ENCODE measurements at places on chromosomes 6 and 20.

DNA sequence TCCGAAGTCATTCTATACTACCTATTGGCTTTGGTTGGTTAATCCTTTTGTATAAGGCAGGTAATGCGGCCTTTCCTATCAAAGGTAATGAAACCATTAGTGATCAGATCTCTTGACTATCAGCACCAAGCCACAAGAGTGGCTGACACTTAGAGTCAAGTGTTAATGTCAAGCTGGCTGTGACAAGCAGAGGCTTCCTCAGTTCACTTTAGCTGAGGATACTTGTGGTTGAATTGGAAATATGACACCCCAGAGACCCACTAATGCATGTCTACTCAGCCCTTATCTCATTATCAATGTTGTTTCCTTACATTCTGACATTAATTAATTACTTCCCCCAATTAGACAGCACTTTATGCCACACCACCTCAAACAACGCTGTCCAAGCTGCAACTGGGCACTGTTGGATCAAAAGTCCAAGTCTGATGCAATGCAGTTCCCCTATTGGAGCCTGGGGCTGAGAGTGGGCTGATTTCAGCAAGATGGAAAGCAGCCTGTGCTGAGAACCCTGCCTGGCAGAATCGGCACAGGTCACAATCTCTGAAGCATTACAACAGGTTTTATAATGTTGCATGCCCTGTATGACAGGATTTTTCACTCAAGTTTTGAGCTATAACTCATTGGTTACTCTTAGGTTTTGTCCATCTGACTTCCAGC is 273.5 kb downstream of the COL12A1 start:
- DNase-seq, result no peak

DNA sequence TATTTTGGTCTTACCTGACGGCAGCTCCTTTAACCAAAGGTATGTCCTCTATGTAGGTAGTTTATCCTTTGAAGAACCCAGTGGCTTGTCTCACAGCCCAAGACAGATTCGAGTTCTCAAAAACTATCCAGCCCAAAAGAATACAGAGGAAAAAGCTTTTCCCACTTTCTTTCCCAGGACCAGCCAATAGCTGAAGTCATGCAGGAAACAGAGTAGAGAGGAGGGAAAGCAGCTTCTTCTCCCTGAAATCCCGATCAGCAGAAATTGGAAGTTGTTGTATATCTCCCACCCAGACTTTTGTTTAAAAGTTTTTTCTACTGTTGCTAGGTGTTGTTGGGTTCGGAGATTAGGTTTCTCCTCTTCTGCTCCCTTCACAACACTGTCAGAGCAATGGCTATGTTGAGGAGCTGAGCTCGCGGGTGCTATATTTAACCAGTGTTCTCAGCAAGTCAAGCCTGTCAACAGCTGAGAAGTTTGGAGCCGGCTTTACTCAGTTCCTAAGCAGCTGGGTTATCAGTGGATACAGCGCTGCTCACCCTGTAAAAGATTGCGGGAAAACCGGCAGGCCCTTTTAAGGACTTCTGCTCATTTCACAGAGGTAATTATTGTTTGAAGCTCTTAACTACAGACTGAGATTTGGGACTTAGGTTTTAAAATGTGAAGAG is at the start of gene FILIP1:
Gene FILIP1, minus strand, starts transcription at position 401 of the 665 bp plus-strand sequence. CDS start 78,828 bp downstream, outside the sequence.
- DNase-seq, result no peak

DNA sequence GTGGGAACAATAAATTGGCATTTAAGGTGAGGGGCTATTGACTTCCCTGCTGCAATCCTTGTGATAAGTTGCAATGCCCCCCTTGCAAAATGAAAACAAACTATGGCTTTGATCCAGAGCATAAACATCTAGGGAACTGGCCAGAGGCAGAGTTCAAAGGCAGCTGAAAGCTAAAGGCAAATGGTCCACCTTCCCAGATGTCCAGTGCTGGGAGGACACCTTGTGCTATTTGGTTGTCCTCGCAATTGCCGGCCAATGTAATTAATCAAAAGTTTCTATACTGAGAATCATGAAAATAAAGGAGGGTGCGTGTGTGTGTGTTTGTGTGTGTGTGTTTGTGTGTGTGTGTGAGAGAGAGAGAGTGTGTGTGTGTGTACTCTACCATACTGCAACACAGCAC is 337.4 kb downstream of the CBLN4 start:
- DNase-seq, result no peak

GRCh38 chr6:45917439-45917838 is 98.2 kb downstream of the CLIC5 start:
- DNase-seq, result no peak

DNA sequence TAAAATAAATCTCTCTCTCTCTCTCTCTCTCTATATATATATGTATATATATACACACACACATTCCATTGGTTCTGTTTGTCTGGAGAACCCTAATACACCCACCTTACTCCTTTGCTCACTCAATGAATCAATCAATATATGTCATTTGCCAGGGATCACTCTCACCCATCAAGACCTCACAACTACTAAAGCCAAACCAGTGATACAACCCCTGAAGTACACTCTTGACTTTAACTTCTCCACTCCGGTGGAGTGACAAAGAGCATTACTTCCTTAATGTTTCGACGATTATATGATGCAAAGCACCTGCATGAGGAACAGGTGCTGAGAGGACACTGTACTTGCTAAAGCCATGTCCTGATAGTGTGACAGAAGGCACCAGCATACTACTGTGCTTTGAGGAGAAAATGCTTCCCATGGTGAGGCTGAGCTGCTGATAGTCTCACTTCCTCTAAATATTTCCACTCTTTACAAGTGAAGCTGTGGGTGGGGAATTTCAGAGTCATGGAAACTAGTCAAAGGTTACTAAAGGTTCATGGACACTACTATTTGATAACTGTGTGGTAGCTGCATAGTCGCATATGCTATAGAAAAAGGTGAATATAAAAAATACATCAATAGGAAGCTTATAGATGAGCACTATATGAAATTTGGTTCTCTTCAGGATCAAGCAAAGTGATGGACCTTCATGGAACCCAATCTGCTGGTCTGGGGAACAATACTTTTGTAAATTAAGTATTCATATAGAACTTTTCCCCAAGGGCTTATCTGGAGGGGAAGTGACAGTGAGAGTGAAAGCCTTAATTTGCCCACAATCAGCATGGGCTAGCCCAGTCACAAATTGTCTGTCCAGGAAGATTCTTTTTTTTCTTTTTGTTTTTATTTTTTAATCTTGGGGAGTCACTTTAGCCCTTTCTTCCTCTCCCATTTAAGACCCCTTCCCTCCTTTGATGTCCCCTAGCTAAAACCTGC is 141.9 kb upstream of the NEDD9 start:
- DNase-seq, result no peak

DNA sequence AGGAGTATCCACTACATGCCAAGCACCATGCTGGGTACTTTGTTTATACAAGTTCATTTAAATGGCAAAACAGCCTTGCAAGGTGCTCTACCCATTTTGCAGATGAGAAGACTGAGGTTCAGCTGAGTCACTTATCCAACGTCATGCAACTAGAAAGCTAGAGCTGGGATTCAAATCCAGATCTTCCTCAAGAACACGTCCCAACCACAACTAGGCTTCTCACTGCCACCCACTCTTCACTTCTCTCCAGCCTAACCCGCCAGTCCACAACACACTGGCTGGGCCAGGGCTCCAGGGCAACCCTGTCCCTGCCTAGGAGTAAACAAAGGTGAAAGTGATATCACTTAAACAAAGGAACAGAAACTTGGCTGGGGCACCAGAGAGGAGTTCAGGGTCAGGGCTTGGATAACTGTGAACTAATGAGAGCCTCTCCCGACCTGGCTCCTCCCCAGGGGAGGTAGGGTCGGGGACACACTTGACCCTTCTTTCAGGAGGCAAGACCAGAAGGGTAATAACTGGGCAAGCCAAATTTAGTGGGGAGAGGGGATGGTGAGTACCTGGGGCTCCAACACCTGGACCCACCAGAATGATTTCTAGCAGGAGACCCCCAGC is 7.9 kb downstream of the SDC4 start:
- peak; percentile 16 for DNase-seq

- no peak for DNase-seq
These were observed 29.1 kb upstream of the SLC2A12 start for GRCh38 chr6:134081506-134081905.

DNA sequence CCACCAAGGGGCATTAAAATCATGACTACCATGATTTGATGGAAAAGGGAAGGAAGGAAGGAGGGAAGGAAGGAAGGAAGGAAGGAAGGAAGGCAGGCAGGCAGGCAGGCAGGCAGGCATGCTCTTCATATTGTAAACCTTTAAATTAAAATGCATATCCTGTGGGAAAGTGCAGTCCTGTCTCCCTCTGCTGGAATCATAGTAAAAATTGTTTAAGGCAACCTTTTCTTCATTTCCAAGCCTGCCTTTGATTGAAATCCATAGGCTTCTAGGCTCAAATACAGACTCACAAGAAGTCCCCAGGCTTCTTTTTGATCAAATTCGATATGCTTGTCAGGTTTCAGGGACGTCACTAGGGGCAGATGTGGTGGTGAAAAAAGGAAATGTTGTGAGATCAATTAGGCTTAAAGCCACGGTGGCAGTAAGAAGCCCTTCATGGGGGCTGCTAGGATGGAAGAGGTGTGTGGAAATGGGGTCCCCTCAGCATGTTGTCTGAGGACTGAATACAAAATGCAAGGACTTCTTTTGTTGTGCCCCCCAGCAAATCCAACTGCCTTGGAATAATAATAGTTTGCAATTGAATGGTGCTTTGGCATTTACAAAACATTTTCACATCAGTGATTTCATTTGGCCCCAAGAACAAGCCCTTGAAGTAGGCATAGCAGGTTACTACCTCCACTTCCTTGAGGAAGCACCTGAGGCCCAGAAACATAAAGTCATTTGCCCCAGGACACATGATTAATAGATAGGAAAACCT is 25.6 kb upstream of the GABRR1 start:
- no peak for DNase-seq

- DNase-seq, result no peak
These were observed 627.2 kb downstream of the BCKDHB start for GRCh38 chr6:80733641-80734040.

- DNase-seq, result no peak
These were observed 7.7 kb upstream of the CAP2 start for GRCh38 chr6:17385660-17386059.

DNA sequence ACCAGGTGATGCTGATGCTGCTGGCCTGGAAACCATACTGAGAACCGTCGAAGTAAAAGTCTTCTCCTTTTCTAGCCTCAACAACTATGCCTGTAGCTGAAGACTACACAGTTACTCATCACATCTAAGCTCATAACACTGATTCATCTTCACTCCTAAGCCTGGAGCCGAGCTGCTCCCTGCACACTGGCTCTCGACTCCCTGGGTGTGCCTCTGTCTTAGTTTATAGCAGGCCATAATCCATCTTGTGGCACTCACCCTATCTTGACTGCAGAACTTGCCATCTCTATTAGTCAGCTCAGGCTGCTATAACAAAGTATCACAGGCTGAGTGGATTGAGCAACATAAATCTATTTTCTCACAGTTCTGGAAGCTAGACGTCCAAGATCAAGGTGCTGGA is 191.0 kb downstream of the UNC5CL start:
- no peak for DNase-seq

DNA sequence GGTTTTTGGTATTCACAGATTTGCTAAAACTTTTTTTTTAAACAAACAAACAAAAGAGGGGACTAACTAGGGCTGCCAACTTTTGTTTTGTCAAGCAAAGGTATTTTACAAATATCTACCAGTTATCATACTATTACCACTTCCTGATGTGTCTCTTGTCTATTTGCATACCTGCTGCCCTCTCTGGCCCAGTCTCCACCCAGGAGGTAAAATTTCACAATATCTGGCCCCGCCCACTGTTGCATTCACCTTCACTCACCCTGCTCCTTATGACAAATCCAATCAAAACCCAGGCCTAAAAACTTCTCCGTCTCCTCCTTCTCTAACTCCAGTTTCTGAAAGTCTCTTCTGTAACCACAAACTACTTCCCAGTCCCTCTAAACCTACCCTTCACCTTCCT is 82.2 kb downstream of the TRERF1 start:
- DNase-seq, result no peak

GRCh38 chr6:4057036-4057435 is 21.9 kb downstream of the FAM217A start:
- no peak for DNase-seq

- DNase-seq, result no peak
These were observed 77.0 kb upstream of the NHSL1 start for GRCh38 chr6:138576313-138576712.

- DNase-seq, result no peak
These were observed 26.2 kb upstream of the LRRC1 start for GRCh38 chr6:53768636-53769035.

- DNase-seq, result no peak
These were observed 474 bp downstream of the RBM38 start for GRCh38 chr20:57391439-57392301.

DNA sequence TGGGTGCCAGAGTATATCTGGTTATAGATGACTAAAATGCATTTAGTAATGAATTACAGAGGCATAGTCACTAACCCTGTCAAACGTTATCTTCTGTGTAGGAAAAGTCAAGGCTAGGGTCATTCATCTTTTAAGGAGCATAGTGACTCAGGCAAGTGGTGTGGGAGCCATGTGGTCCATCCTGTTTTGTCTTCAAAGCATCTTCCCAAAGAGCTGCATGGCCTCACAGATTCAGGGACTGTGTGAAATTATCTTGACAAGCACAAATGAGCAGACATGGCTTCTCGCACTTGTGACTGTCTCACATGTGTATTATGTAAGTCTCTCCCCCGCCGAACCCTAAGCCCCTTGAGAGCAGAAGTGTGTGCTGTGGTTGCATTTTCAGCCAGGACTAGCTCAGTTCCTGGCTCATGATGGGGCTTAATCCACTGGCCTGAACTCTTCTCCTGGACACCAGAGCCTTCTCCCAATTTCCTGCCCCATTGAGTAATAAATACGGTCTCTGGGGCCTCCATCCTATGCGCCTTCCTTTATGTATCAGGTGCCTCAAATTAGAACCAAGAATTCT is 769.1 kb downstream of the QKI start:
- no peak for DNase-seq

DNA sequence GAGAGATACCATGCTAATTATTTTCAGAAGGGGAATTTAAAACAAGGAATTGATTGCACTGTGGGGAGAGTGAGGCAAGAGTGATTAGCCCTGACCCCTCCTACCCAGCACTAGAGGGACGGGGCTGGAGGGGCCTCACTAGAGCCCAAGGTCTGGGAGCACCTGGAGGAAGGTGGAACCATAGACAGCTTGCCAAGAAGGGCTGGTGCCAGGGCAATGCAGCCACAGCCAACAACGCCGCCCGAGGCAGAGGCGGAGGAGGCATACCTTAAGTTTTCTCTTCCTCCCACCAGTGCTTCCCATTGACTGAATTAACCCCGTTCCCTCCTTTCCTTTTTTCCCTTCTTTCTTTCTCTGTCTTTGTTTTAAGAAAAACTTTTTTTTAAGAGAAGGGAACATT is 40.0 kb downstream of the IYD start:
- DNase-seq, result no peak

GRCh38 chr6:50851049-50851845 is 32.6 kb downstream of the TFAP2B start:
- DNase-seq, result no peak

- no peak for DNase-seq
These were observed 36.7 kb downstream of the MARCKS start for GRCh38 chr6:113893866-113894265.

- DNase-seq, result no peak
These were observed 17.0 kb upstream of the CPNE5 start for GRCh38 chr6:36856277-36856676.

Measured in omental fat pad (tissue), 4 donors.